Transverse colon (tissue), 4 donors: ENCODE measurements at places on chromosomes 2 and 18.

- no peak for DNase-seq
These were observed 86.9 kb downstream of the FAM117B start for GRCh38 chr2:202721621-202722020.

DNA sequence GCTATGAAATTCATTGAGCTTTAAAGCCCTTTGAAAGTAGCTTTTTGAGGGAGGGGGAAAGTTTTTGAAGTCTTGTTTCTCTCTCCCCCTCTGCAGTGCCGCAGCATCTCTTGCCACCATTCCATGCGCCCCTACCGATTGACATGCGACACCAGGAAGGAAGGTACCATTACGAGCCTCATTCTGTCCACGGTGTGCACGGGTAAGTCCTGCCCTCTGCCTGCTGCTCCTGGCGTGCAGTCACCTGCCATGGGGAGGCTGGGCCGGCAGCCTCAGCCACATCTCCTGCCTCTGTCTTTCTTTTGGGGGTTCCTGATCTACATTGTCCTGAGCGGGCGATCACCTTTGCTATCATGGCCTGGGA is 191.6 kb downstream of the GLI2 start:
- DNase-seq = no peak

- DNase-seq = no peak
These were observed 335.0 kb upstream of the TRIB2 start for GRCh38 chr2:12381543-12382325.

DNA sequence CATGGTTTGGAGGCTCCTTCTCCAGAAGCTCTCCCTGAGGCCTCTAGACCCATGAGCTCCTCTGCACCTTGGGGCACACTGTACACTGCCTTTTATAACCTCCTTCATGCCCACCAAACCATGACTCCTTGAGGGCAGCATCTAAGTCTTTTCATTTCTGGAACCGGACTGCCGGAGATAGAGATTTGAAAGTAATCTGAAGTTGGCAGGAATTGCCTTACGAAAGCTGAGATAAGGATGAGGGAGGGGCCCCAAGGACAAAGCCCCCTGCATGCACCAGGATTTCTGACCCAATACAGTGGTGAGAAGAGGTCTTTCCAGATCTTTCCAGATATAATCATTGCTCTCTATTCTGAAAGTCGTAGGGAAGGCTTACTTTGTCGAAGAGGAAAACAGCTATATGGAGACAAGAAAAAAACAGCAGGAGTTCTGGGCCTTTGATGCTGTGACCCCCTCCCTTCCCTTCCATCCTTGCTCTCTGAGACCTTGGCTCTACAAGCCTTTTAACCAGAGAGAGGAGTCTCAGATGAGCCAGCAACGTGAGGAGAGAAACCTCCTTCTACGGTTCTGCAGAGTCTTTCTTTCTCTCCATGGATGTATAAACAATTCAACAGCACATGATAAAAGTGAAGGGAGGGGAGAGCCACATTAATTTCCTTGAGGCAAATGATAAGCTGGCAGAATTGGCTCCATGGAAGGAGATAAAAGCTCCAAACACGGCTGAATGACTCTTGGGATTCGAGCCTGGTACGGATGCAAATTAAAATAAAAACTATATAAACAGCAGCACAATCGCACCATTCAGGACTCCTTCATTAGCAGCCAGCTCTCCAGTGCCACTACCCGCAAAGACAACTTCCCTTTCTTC is 88.0 kb upstream of the RTN4 start:
- no peak for DNase-seq

DNA sequence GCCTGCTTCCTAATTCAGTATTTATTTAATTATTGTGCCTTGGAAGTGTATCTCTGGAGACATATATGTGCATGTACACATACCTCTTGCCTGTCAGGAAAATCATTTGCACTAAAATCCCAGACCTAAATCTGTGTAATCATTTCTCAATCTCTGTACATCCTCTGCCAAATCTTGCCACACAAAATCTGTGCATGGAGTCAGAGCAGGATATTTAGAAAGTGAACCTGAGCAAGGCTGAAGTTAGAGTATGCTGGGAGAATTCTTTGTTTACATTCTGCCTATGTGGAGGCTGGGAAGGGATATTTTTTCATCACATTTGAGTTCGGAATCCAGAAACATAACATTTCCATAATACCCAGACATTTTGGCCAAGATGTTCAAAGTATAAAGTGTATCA is 9.3 kb downstream of the XRCC5 start:
- DNase-seq = no peak

DNA sequence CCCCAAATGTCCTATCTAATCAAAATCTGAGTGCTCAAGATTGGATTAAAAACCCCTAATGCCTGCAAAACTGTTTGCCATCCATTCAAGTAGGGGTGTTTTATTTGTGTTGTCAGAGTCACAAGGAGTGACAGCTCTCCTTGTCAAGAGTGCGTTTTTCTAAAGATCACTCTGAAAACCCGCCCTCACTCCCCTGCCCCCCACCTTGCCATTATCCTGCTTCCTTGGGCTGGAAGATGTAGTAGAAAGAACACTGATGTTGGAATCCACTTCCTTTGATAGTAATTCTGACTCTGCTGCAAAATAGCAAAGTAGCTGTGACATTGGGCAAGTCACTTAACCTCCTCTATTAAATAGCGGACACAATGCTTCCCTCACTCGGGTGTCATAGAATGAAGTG is 155.6 kb downstream of the TSN start:
- no peak for DNase-seq
